Tracheal epithelial cell (primary cell): ENCODE measurements at places on chromosomes 4 and X. TPM values are rescaled to one million over a fixed set of nuclear protein-coding genes. Genes with fewer than 3 reads are reported as not detected.

The PDE6B gene
- 0.21 and 4.8 TPM in 2 replicates for total RNA-seq

The SULT1B1 gene
- under 0.01 TPM in 1 of 2 replicates, not detected in the other for total RNA-seq

The SOWAHB gene
- total RNA-seq: 28.2 and 28.3 TPM in 2 replicates

The GYPA gene
- total RNA-seq: not detected in 2 replicates

The FGG gene
- 0.21 TPM in 1 of 2 replicates, not detected in the other for total RNA-seq

The DOK7 gene
- 5.5 and 7.2 TPM in 2 replicates for total RNA-seq

The PLK4 gene
- total RNA-seq: 2.4 and 6.6 TPM in 2 replicates

The S100P gene
- total RNA-seq: 5.8 and 267 TPM in 2 replicates

The NPY2R gene
- not detected in 2 replicates for total RNA-seq

The PARM1 gene
- total RNA-seq: under 0.01 and 0.21 TPM in 2 replicates

The CSAG3 gene
- not detected in 2 replicates for total RNA-seq

The COQ2 gene
- total RNA-seq: 6.8 and 9.6 TPM in 2 replicates

The ADGRL3 gene
- under 0.01 TPM in 1 of 2 replicates, not detected in the other for total RNA-seq

The INTU gene
- 3.4 and 6.5 TPM in 2 replicates for total RNA-seq

The TLR2 gene
- 9.0 and 101 TPM in 2 replicates for total RNA-seq

The CDKL2 gene
- 1.1 and 3.6 TPM in 2 replicates for total RNA-seq

The PHOX2B gene
- not detected in 2 replicates for total RNA-seq

The RIBC1 gene
- 0.43 and 0.48 TPM in 2 replicates for total RNA-seq

The LGI2 gene
- total RNA-seq: under 0.01 TPM in 1 of 2 replicates, not detected in the other

The DCLK2 gene
- total RNA-seq: 0.96 TPM in 1 of 2 replicates, not detected in the other

The LDB2 gene
- 0.24 TPM in 1 of 2 replicates, not detected in the other for total RNA-seq

The GAB3 gene
- total RNA-seq: 0.24 and 0.43 TPM in 2 replicates

The PSAPL1 gene
- total RNA-seq: under 0.01 TPM in 2 replicates

The SFRP2 gene
- total RNA-seq: not detected in 2 replicates

The EGFL6 gene
- 0.21 TPM in 1 of 2 replicates, not detected in the other for total RNA-seq

The LAP3 gene
- total RNA-seq: 82.1 and 98.3 TPM in 2 replicates

The CXCL10 gene
- total RNA-seq: 0.64 and 13.0 TPM in 2 replicates

The MSX1 gene
- total RNA-seq: 0.24 TPM in 1 of 2 replicates, not detected in the other

The EGF gene
- total RNA-seq: 0.48 and 1.3 TPM in 2 replicates

The CDS1 gene
- total RNA-seq: 16.1 and 39.0 TPM in 2 replicates

The F11 gene
- not detected in 2 replicates for total RNA-seq

The RNF175 gene
- 3.6 TPM in 1 of 2 replicates, not detected in the other for total RNA-seq

The GAK gene
- total RNA-seq: 50.5 and 71.3 TPM in 2 replicates

The ZCCHC18 gene
- total RNA-seq: under 0.01 TPM in 1 of 2 replicates, not detected in the other

The ATP1B4 gene
- not detected in 2 replicates for total RNA-seq
